ENCODE measurements at places on chromosomes 5 and 9. TPM values are rescaled to one million over a fixed set of nuclear protein-coding genes. Genes with fewer than 3 reads are reported as not detected.

Gene IL5
- polyA plus RNA-seq = not detected

DNA sequence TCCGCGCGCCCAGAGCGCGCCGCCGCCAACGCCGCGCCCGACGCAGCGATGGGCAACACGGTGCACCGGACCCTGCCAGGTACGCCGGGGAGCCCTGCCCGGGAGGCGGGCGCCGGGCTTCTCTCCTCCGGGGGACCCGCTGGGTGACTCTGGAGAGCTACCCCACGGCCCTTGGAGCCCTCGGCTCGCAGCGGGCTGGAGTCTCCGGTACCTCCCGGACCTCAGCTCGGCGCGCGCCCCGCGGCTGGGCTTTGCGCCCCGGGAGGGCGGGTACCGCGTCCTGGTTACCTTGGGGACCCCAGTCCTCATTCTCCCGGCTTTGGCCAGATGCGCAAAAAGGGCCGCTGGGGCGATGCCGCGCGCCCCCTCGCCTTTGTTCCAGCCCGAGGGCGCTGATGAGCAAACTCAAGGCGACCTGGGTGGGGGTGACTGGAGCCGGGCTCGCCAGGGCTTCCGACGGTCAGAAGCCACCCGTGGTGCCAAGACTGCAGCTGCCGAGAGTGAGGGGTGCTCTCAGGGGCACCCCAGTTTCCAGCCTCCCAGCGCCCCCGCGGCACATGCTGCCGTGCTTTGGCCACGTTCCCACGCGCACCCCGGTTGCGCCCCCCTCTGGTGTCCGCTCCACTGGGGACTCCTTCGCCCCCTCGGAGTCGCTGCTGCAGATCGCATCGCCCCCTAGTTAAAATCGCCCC, 442 bp downstream of the NEURL1B start:
- no peak for DNase-seq

GRCh38 chr9:6632516-6633183, 12.9 kb downstream of the GLDC start:
- no peak for DNase-seq

Gene REEP2
- polyA plus RNA-seq = 12.7 TPM

- no peak for DNase-seq
These were observed 1000.2 kb downstream of the NR2F1-AS1 start for GRCh38 chr5:92580814-92581213.

DNA sequence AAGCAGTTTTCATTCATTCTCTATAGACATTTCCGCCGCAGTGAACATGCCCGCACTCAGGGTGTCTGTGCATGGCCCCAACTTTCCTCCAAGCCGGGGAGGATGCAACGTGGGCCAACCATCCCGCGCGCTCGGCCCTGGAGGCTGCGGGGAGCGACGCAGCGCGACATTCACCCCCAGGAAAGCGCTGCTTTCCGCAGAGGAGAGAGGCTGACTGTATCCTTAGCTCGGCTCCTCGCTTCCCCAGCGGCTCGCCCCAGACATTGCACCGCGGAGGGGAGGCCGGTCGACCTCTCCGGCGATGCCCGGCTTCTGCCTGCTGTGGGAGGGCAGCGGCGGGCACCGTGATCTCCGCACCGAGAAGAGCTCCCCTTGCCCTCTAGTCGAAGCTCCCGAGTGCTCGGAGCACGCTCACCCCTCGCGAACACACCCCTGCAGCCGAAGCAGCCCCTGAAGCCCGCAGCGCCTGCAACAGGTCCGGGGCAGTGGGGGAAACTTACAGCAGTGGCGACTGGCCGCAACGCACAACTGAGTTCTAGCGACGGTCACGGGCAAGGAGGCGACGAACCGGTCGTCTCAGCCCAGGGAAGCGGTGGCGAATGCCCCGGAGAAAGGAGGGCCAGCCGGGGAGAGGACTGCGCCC, 600 bp downstream of the ENC1 start:
- no peak for DNase-seq

Gene UBAC1
- 32.7 TPM for polyA plus RNA-seq

DNA sequence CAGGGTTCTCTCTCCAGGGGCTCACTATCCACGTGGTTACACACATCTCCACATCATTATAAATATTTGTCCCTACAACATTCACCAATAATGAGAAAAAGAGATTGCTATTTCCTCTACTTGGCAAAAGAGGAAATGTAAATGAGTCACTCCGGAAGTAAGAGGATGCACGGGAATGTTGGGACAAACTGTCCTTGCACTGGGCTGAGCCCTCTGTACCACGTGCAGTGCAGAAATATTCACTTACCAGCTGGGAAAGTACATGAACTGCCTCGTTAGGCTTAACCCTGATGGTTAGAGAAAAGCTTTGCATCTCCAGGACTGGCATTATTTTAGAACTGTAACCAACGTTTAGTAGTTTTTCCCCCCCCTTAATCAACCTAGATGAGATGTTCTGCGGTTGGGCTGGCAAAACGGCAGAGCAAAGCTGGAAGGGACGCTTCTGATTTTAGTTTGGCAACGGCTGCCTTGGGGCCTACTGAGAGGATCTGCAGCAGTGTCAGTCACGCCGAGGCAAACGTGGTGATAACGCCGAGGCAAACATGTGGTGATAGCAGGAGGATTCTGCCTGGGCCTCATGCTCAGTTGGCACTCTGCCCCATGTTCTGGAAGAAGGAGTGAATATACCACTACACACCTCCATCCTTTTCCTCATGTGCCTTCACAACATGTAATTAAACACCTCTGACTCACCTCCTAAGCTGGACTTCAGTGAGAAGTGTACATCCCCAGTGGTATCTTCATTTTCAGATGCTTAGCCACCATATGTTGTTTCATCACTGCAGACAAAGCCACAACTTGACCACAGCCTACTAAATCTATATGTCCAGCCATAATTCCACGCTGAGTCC, 661.4 kb upstream of the KLF4 start:
- DNase-seq = no peak

Data from renal pelvis (tissue), 12 donors.